ENCODE measurements at places on chromosomes 5 and 9.

DNA sequence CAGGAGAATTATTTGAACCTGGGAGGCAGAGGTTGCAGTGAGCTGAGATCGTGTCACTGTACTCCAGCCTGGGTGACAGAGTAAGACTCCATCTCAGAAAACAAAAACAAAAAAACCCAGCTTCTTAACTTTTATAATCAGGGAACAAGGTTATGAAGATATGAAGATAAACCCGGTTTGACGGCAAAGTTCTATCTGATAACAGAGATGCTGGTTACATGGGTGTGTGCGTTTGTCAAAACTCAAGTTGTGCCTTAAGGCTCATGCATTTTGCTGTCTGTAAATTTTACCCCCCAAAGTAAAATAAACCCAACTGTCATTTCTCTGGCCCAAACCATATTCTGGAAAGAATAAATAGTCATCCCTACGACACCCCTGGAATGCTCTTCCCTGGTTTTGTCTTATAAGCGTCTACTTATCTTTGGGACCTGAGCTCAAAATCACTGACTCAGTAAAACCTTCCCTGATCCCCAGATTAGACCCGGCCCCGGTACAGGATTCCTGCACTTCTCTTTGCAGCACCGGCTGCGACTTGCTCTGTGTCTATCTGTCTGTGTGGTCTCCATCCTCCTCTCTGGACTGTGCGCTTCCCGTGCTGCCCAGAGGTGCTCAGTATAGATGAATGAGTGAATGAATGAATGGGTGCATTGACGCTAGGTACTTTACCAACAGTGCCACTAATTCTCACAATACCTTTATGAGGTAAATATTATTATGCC lies 172.2 kb downstream of the DAB2IP start:
- DNase-seq, result no peak

GRCh38 chr9:124381170-124381945 lies 33.9 kb downstream of the PSMB7 start:
- DNase-seq, result no peak

DNA sequence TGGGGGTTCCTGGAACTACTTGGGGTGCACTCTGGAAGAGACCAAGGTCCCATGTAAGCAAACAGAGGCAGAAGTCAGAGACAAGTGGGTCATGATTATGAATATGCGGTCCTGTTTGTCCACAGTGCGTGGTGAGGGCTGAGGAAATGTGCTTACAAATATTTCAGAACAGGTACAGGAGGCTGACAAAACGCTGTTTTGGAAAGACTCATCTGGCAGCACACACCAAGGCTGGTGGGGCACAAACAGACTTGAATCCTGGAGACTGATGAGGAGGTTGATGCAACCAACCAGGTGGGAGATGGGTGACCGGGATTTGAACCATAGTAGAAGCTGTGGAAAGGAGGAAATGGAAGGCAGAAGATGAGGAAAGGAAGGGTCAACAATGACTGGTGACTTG lies 83.8 kb downstream of the ADRB2 start:
- no peak for DNase-seq

DNA sequence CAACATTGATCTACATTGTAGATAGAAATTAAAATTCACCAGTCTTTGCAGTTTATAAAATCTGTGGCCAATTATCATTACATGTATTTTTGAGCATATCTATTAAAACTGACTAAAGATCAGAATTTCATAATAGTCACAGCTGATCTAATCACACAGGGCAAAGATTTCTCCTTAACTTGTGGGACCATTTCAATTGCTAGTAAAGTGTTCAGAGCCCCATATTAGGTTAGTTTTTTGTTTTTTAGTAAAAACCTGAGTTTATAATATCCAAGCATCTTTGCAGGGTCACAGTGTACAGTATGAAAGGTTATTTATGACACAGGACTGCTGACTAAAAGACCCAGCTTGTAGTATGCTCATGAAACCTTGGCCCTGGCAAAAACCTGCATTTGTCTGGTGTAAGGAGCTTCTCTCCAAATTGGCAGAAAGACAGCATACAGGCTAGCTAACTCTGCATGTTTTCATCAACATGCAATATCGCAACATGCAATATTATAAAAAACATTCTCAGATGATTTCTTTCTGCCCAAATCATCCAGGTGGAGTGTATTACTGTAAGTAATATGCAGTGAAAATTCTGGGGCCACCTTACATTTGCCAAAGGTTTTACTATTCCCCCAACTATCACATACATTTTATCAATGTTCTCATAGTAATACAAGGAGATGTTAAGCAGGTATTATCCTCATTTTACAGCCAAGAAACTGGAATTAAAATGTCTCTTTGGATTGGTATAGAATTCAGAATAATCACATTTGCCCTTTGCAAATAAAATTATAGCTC lies 37.7 kb upstream of the ALDH1A1 start:
- DNase-seq, result no peak

DNA sequence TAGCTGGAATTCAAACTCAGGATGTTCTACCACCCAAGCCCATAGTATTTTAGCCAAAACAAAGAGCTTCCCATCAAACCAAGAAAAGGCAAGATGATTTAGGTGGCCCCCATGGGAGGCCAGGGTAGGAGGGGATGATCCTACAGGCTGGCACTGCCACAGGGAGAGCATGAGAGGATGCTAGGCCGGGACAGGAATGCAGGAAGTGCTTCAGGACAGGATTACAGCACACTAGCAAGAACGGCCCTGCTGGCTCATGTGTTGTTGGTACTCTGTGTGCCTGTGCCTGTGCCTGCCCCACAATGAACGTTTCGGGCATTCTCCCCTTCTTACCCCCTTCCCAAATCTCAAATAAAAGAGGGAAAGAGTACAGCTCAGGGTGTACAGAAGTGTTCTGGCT lies 110.7 kb upstream of the TRIM32 start:
- DNase-seq, result no peak

DNA sequence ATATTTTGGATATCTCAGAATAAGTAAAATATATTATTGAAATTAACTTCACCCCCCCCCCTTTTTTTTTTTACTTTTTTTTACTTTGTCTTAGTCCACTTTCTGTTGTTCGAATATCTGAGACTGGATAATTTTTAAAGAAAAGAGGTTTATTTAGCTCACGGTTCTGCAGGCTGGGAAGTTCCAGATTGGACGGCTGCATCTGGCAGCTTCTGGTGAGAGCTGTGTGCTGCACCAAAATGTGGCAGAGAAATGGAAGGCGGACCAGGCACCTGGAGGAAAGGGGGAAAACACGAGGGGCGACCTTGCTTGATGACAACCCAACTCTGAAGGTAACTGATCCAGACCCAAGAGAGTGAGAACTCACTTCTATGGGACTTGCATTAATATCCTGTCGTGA lies 5.6 kb upstream of the GMCL2 start:
- no peak for DNase-seq

DNA sequence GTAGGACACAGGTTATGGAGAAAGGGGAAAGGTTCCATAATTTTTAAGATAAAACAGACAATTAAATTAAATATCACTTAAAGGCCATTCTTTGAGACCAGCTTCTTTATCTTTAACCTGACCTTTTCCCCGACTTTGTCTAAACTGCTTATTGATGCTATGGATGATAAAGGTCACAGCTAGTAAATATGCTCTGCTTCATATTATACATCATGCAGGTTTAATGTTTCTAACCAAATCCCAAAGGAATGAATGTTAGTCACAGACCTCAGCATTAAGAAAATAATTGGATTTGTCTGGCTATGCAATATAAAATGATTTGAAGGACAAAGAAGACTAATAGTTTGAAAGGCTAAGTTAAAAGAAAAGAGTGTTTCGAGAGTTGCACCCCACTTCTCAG lies 147.6 kb downstream of the ST8SIA4 start:
- DNase-seq, result peak; percentile 53

DNA sequence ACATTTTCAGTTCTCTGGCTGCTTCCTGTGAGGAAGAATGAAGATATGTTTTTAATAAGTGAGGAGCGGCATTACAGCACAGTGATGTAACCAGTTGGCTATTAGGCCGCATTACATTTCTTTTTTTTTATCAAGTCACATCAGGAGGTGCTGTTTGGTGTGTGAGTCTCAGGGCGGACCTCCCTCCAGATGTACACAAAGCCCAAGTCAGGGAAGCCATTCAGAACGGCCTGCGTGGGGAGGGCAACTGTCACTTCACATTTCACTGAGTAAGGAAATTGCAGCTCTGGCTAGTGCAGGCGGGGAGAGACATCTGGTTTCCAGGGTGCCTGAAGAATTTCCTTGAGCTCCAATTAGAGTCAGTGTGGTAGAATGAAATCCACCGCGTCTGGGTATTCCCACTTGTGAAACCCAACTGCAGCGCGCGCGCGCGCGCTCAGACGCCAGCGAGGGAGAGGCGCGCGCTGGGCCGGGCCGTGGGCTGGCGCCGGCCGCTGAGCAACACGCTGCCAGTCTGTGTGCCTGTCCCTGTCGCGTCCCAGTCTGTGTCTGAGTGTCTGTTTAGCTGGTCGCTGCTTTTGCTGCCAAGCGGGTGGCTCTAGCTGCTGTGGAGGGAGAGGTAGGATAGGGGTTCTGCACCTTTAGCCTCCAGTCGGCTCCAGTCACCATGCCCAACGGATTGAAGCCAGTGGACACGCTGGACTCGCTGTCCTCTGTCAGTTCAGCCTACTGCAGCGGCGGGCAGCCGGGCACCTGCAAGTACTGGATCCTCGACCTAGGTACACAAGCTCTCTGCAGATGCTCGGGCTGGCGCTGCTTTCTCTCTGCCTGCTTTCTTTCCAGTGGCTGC lies 140.8 kb upstream of the OTULINL start:
- DNase-seq, result no peak

- DNase-seq, result no peak
These were observed 1.1 kb downstream of the BRINP1 start for GRCh38 chr9:119368179-119368578.

All from NCI-H82 (cell line).